ENCODE measurements at places on chromosomes 5 and 9.

GRCh38 chr5:143174714-143175398 is 228.6 kb downstream of the NR3C1 start:
- DNase-seq = peak; percentile 22

DNA sequence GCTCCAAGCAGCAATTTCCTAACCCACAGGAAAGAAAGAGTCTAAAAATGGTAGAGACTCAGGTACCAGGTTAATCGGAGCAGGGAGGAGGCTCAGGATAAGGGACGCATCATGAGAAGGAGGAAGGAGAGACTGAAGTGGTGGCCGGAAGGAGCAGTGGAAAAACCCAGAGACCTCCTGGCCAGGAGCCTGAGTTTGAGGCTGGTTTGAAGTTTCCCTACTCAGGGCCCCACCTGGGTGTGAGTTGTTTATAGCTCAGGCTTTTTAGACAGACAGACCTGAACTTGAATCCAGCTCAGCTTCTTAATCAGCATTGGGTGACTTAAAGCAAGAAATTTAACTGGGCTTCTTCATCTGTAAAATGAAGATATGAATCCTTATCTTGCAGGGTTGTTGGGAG is 11.9 kb upstream of the AQP7 start:
- no peak for DNase-seq

DNA sequence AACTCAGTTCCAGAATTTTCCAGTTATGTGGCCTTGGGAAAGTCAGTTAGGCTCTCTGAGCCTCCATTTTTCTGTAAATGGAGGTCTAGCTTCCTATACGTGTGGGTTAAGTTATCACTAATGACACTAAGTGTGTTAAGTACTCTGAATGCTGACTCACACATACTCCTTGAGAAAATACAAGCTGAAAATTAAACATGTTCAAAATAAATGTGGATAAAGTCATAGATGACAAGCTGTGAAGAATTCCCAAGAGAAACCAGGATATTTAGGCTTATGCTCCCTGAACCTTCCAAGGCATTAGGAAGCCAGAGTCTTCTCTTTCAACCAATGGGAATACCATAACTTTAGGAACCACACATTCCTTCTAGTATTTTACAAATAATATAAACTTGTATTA is 58.1 kb downstream of the ABCA1 start:
- DNase-seq = no peak

- peak; percentile 96 for DNase-seq
These were observed 18.6 kb upstream of the ZNF366 start for GRCh38 chr5:72525816-72526215.

GRCh38 chr5:104298518-104298917 is 735.9 kb upstream of the NUDT12 start:
- DNase-seq = no peak

- DNase-seq = peak; percentile 60
These were observed 278.4 kb downstream of the NSG2 start for GRCh38 chr5:174323878-174324281.

DNA sequence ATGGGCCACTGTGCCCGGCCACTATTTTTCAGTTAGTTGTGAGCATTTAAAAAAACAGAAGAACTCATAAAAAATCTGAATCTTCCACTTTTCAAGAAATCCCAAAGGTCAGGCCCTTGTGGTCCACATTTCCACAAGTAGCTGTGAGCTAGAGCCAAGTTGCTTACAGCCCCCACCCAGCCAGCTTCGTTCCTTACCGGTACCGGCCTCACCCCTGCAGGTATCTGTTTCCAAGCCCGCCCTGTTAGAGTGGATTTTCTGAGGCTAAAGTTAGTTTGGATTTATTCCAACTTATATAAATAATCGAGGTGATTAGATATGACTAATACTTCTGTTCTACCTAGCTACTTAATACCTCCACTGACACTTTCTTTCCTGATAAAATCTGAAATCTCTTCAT is 81.0 kb downstream of the F2RL2 start:
- DNase-seq = no peak

DNA sequence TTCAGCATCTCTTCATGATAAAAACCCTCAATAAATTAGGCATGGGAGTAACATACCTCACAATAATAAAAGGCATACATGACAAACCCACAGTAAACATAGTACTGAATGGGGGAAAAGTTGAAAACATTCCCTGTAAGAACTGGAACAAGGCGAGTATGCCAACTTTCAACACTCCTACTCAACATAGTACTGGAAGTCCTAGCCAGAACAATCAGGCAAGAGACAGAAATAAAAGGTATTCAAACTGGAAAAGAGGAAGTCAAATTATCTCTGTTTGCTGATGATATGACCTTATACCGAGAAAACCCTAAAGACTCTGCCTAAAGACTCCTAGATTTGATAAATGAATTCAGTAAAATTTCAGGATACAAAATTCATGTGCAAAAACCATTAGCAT is 167.6 kb downstream of the TMEM38B start:
- no peak for DNase-seq

DNA sequence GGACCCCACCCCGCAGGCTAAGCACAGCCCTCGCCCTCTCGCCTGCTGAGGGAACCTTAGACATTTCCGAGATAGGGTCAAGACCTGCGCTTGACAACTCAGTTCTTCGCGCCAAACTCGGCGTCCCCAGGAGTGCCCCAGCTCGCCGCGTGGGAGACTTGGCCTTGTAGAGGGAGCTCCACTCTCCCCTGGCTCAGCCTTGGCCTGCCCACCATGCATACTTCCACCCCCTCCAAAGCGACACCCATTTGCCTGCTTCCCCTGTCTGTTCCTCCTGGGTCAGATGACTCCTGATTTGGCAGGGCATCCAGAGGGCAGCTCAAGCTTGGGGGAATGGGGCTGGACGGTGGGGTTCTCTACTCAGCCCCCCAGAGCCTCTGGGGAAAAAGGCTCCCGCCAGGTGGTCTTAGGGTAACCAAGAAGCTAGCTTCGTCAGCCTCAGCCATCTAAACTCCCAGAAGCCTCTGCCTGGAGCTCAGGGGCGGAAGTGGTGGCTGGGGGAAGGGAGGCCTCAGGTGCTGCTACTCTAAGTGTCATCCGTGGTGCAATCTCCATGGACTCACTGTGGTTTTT is 560 bp downstream of the DOCK2 start:
- no peak for DNase-seq

GRCh38 chr9:13942695-13943094 is 371.2 kb downstream of the NFIB start:
- peak; percentile 99 for DNase-seq

GRCh38 chr9:134367791-134368490 is 41.7 kb downstream of the RXRA start:
- DNase-seq = no peak

DNA sequence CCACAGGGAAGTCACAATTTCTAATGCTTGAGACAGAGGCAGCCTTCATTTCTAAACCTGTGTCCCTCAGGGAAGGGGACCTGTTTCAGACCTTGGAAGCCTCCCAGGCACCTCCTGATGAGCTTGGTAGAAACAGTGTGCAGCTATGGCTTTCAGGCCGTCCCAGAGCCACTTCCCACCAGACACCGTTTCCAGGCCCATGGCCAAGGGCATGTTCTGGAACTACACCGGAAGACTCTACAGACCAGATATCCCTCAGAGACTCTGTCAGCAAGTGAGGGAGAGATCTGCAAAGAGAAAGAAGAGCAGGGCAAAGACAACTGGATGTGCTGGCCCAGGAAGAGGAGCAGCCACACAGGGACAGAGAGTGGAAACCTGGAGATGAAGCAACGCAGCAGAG is 82.2 kb upstream of the HSPA9 start:
- no peak for DNase-seq

DNA sequence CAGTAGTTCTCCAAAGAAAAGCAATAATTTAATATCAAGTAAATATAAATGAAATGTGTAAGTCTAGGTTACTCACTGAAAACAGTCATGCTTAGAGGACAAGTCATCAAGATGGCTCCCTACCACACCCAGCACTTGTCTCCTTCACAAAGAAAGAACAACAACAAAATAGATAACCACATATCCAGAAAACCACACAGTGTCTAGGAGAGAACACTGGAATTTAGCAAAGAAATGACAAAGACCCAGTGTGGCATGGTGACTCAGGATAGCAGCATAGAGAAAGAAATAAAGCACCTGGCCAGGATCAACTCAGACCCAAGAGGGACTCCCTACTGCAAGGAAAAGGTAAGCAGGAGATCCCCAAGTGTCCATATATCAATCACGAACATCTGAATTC is 356.2 kb downstream of the TMEM161B start:
- DNase-seq = no peak

DNA sequence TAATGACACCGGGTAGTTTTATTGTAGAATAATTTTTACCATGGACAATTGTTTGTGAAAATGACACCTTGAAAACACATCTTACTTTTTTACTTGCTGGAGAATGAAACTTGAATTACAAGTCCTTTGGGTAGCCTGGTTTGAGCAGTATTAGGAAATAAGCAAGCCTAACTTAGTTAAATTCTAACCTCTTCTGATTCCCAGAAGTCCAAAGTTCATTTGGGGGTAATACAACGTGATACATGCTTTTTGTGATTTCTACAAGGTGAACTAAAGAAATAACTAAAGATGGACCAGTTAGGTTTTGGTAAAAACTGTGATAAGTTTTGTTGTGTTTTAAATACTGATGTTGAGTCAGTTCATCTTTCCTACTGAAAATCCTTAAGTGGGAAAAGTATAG is 135.4 kb upstream of the DMRT1 start:
- no peak for DNase-seq

GRCh38 chr9:115296831-115297565 is 179.0 kb upstream of the TNC start:
- no peak for DNase-seq

- no peak for DNase-seq
These were observed 147.2 kb downstream of the PCSK1 start for GRCh38 chr5:96285823-96286222.

GRCh38 chr5:119313197-119313596 is 42.6 kb upstream of the TNFAIP8 start:
- DNase-seq = no peak

- DNase-seq = peak; percentile 29
These were observed 732.1 kb downstream of the MAT2B start for GRCh38 chr5:164237486-164237885.
